ENCODE measurements at places on chromosomes 3 and 15.

DNA sequence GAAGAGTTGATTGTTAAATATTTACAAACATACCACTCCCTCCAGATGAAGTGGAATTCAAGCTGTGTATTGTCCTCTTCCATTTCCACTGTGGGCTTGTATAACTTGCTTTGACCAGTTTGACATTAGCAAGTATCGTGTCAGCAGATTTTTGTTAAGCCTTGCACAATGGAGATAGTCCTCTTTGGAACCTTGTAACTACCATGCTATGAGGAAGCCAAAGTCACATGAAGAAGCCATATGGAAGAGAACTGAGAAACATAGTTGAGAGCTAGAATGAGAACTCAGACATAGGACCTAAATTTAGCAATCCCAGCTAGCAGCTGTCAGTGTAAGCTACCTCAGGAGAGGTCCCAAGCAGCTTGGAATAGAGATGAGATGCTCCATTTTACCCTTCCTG is 889.2 kb downstream of the PDCD6IP start:
- no peak for DNase-seq

DNA sequence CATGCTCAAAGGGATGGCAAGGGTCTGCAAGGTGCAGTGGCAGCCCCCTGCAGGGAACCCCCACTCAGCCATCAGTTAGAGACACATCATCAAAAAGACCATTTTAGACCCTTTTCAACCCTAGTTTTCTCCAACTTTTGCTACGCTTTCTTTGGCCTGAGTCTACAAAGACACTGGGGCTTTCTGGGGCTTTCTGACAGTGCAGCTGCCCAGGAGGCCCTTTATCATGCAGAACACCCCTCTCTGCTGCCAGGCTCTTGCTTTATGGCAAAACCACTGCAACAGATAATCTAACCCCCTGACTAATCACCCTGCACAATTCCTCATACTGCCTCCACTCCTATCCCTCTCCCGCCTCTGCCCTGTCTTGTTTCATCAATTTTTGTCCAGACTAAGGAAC is 2.4 kb downstream of the NMNAT3 start:
- DNase-seq, result no peak

DNA sequence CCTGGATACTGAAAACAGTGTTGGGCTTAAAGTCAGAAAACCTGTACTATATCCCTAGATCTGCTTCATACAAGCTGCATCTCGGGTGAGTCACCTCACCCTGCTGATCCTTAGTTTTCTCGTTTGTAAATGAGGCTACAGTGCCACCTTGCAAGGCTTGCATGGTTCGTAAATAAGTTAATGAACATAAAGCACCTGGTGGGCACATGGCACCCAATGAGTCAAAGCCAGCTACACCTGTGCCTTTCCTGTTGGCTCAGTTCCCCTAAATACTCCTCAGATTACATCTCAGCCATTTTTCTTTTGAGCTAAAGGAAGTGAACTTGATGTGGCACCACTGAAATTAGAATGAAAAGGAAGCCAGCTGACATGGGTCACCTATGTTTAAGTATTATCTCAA is 26.5 kb downstream of the RTP1 start:
- DNase-seq, result no peak

DNA sequence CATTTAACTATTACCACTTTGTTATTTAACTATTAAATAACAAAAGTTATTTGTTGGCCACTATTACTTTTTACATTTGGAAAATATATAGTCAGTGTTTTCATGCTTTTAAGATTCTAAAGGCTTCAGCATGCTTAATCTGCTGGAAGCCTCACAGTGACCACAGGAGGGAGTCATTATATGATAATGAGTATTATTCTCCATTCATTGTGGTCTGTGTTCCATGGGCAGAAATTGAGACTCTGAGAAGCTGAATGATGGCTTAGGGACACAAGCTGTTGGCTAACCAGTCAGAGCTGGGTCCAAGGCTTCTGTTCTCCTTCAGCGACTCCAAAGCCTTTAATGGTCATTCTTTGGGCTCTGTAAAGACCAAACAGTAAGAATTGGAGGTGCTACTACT is 64.7 kb downstream of the BFSP2 start:
- no peak for DNase-seq

- peak; percentile 1 for DNase-seq
These were observed 611 bp upstream of the BNIP2 start for GRCh38 chr15:59689626-59690236.

- DNase-seq, result no peak
These were observed 28.3 kb downstream of the PFN2 start for GRCh38 chr3:149942409-149942808.

DNA sequence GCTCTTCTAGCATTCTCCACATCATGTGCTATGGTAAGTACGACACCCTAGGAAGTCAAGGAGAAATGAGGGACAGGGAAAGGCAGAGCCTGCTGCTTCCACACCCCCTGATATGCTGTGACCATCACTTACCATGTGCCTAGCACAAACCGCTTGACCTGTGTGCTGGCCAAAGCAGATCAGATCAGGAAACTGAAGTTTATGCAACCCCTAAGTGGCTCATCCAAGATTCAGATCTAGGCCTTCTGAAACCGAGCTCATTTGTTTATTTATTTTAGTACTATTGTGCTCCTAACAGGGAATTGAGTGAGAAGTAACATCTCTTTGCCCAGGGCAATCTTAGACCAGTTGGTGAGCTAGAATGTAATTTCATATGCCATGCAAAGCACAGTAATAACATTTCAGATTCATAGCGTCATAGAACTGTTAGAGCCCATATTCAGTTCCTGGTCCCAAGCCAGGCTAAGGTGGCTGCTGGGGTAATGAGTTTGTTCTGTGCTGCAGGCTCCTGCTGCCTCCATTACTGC is at the start of gene RTP2:
TSS of gene RTP2 (minus strand) at position 51 of the 527 bp plus-strand sequence. CDS start 429 bp downstream, outside the sequence.
- no peak for DNase-seq

DNA sequence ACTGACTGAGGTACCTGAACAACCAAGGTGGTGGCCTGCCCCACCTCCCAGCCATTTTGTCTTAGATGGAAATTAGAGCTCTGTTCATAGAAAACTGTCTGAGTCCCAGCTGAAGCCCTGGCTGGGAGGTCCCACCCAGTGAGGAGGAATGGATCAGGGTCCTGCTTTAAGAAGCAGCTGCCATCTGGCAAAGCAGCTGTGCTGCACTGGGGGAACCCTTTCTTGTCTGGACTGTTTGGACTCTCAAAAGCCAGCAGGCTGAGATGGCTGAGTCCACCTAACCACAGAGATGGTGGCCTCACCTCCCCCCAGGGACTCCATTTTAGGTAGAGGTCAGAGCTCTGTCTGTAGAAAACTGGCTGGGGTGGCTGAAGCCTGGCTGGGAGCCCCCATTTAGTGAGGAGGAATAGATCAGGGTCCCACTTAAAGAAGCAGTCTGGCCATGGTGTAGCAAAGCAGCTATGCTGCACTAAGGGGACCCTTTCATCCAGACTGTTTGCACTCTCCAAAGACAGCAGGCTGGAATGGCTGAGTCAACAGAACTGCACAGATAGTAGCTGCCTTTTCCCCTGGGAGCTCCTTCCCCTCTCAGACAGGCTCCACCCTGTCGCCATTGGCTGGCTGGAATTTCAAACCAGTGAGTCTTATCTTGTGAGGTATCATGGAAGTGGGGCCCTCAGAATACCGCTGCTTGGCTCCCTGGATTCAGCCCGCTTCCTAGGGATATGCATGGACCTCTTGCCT is 116.9 kb downstream of the EPHA6 start:
- no peak for DNase-seq

- DNase-seq, result no peak
These were observed 69.2 kb downstream of the DAPK2 start for GRCh38 chr15:63977119-63977518.

GRCh38 chr3:144289057-144289456 is 317.4 kb downstream of the DIPK2A start:
- no peak for DNase-seq

- DNase-seq, result no peak
These were observed 295.5 kb downstream of the PLOD2 start for GRCh38 chr3:145865399-145866018.

DNA sequence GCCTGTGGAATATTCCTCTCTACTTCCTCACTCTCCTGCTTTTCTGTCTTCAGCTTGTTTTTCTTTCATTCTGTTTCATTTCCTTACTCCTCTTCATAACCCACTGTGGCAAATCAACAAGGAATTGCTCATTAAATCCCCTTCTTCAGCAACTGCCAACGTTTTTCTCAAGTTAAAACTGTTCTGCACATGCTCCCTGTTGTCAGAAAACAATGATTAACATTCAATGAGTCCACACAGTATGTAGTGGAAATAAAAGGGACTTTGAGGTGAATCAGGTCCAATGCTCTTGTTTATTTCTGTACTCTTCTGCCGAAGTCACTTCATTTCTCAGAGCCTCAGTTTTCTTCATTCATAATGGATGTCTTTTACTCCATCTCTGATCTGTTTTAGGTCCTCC is 11.9 kb upstream of the ROBO2 start:
- DNase-seq, result no peak

GRCh38 chr15:77966540-77967234 is 110.8 kb downstream of the TBC1D2B start:
- peak; percentile 34 for DNase-seq

- DNase-seq, result no peak
These were observed 117.9 kb downstream of the MITF start for GRCh38 chr3:69856965-69857705.

GRCh38 chr15:89085289-89085926 is 2.8 kb upstream of the ABHD2 start:
- DNase-seq, result no peak

GRCh38 chr3:177571271-177571943 is 374.1 kb upstream of the TBL1XR1 start:
- no peak for DNase-seq

DNA sequence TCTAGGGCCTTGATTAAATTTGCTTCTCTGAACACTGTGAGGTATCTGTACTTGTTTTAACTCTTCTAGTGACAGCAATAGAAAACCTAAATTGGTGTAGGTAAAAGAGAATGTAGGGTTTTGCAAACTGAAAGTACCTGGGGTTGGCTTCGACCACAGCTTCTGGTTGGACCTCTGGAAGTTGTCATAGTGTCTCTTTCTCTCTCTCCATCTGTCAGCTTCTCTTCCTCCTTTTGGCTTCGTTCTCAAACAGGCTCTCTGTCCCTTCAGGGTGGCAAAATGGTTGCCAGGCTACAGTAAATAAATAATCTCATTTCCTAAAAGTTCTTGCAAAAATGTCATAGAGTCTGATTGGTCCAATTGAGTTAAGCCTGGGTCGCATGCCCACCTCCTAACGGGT is 149.3 kb upstream of the CTDSPL start:
- DNase-seq, result no peak

- peak; percentile 90 for DNase-seq
These were observed at the start of gene TRIP4 for GRCh38 chr15:64387562-64388168. Gene TRIP4, plus strand, starts transcription at chr15:64387836. Its CDS starts 28 bp downstream, at chr15:64387864.

DNA sequence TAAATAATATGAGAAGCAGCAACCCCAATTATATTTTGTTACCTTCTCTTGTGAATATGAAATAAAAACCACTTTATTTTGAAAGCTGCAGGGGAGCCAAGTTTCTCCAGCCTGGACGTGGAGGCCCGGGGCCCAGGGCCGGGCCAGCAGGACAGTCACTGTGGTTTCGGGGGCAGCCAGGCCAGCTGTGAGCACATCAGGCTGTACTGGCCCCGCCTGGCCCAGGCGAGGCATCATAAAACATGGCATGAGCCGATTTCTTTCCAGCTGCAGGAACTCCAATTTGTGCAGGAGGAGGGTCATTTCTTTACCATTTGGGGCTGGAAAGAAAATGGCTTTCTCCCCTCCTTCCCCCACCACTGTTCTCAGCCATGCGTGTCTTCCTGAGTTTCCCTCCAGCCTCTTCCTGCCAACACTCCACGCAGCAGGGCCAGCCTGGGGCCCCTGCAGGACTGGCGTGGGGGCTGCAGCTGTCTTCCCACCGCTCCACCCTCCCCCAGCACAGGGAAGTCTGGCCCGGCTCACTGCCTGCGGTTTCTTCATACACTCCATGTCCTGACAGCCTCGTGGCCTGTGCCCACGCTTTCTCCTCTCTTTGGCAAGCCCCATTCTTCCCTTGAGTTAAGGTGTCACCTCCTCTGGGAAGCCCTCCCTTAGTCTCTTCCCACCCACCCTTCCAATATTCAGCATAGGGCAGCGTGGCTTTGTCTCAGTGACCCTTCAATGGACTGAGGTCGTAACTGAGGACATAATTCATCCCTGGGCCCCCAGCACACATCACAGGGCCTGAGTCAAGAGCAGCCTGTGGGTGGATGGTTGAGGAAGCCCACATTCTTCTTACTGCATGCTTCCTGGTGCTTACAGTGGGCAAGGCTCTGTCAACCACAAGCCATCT is 135.8 kb downstream of the CHSY1 start:
- no peak for DNase-seq

- DNase-seq, result no peak
These were observed 285.1 kb upstream of the MANF start for GRCh38 chr3:51099794-51100535.

GRCh38 chr3:71551311-71551919 is 32.1 kb downstream of the FOXP1 start:
- no peak for DNase-seq

DNA sequence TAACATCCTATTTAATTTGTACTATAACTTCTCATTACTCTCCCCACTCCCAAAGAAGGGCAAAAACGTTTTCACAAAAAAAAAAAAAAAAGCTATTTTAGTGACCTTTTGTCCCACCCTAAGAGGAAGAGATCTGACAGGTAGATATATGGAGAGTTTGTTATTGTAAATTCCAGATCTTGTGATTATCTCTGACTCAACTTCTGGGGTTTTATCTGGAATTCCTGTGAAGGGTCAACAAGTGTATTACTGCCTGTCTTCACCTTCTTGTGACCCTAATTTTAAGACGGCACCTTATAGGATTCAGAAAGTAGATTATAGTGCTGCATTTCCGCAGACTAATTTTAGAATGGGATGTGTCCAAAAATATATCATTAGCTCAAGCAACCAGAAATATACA is 205.9 kb upstream of the CDIN1 start:
- DNase-seq, result no peak

- DNase-seq, result no peak
These were observed 68.5 kb downstream of the GRIP2 start for GRCh38 chr3:14471690-14472089.

DNA sequence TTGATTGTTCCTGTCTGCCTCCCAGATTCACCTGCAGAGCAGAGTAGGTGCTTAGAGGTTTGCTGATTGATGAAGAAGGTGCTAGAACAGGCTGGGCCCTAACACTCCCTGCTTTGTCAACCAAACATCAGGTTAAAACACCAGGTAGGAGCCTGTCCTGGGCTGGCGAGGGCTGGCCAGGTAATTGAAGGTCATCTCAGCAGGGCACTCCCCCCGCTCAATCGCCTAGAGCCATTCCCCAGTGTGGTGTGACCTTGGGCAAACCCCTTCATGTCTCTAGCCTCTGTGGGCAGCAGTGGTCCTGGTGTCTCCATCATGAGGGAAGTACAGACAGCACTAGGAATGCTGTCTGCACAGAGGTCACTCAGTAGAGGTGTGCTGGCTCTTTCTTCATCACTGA is 88.3 kb downstream of the KLF15 start:
- DNase-seq, result no peak

GRCh38 chr3:77372634-77373346 is 332.9 kb downstream of the ROBO2 start:
- no peak for DNase-seq

DNA sequence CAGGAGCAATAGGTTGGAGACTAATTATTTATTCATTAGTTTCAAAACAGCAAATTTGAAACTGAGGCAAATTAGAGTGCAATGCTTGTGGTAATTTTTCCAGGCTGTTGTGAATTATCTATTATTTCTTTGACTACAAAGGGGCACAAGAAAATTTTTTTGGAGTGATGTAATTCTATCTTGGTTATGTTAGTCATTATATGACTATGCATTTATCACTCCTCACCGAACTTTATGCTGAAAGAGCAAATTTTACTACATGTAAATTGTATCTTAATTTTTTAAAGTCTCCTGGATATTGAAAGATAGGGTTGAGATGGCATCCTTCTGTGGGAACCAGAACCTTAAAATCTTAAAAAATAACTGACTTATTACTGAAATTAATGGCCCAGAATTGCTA is 320.0 kb upstream of the ROBO1 start:
- no peak for DNase-seq
